ENCODE measurements at places on chromosomes 4 and X. TPM values are rescaled to one million over a fixed set of nuclear protein-coding genes. Genes with fewer than 3 reads are reported as not detected.

- DNase-seq = no peak
These were observed 200.6 kb downstream of the CHIC2 start for GRCh38 chr4:53863736-53864365.

- DNase-seq = no peak
These were observed 460.3 kb downstream of the GBA3 start for GRCh38 chr4:23153076-23153475.

DNA sequence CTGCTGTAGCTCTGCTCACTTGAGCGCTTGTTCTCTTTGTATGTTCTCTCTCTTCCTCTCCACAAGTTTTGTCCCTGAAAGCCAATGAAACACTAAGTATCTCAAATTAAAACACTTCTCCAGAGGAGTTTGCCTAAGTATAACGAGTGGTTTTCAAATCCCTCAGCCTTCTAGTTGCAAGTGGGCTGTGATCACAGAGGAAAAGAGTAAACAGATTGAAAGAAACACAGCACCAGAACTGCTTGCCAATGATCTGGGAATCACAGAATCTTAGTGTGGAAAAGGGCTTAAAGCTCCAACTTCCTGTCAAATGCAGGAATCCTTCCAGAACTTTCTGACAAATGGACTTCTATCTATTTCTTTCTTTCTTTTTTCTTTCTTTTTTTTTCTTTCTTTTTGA is 4.8 kb upstream of the PRSS12 start:
- no peak for DNase-seq

GRCh38 chr4:74934888-74935287 is 2.0 kb downstream of the PARM1 start:
- no peak for DNase-seq

GRCh38 chr4:16852644-16853043 is 45.8 kb downstream of the LDB2 start:
- no peak for DNase-seq

DNA sequence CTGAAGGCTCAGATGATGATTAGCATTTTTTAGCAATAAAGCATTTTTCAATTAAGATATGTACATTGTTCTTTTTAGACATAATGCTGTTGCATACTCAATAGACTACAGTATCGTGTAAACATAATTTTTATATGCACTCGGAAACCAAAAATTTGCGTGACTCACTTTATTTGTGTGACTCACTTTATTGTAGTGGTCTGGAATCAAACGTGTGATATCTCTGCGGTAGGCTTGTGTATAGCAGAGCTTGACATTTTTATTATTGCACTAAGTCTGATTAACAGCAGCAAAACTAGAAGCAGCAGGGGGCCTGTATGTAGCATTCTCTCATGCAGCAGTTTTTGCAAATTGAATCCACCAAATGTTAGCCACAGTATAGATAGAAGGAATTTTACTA is 119.1 kb upstream of the PRDX4 start:
- DNase-seq = no peak

DNA sequence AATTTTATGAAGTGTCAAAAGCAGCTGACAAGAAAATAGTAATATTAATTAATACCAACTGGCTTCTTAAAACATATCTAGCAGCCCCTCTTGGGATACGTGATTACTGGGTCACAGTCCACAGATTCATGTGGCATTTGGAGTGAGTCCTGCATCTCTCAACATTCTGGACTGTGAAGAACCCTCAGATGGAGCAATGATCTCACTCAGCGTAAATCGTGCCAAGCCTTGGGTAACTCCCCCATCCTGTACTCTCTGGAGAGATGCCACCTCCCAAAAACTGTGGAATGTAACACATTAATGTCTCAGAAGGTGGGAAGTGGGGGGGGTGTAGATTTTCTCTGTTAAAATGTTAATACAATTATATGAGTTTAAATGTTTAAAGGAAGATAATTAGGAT is 118.2 kb upstream of the IQCM start:
- no peak for DNase-seq

GRCh38 chr4:180391613-180392012 is 1851.6 kb upstream of the TENM3 start:
- DNase-seq = no peak

DNA sequence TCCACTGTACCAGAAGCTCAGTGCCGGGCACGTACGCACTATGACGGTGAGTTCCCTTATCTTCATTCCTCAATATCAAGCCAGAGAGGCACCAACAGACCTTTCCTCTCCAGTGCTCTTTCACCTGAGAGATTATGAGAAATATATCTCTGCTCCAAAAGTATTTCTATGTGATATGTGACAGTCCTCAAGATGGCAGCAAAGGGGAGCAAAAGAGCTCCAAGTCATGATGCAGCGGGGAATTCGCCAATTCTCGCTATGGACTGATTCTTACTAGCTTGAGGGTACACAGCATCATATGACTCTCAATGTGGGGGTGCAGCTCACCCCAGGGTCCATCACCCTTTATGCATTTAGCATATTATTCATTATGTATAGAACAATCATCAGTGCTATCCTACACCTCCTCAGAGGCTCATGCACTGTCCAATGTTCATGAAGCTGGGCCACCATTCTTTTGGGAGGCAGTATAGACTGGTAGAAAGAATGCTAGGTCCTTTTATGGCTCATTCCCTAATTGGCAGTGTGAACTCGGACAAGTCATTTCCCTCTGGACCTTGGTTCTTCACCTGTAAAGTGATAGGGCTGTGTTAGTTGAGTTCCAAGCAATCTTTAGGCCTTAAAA is 12.8 kb upstream of the IQSEC2 start:
- DNase-seq = no peak

GRCh38 chr4:66284991-66285451 is 614.7 kb upstream of the EPHA5 start:
- no peak for DNase-seq

DNA sequence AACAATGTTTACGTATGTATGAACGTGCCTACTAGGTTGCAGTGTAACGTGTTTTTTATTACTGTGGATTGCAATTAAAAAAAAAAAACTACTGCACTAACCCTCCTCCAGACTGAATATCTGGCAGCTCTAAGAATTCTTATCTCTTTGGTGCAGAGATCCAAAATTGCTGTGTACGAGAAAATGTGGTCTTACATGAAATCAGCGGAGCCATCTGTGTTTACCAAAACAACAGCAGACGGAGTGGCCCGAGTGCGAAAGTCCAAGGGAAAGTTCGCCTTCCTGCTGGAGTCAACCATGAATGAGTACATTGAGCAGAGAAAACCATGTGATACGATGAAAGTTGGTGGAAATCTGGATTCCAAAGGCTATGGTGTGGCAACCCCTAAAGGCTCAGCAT is 268.1 kb downstream of the THOC2 start:
- no peak for DNase-seq

DNA sequence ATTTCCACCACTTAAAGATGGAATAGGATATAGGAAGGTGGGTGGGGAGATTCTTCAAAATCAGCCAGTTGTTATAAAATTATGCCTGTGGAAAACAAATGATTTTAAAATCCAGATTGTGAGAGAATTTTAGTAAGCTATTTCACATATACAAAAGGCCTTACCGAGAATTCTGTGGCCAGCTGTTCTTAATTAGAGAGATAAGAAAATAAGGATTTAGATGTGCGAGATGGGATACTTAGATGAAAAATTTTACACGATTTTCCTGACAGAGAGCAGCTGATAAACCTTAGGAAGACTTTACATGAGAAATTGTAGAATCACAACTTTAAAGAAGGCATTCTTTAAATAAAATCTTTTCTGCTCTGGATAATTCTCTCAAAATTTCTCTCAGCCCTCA is 94.5 kb upstream of the IQCM start:
- DNase-seq = no peak

- no peak for DNase-seq
These were observed 664 bp downstream of the PRSS12 start for GRCh38 chr4:118351851-118352827.

Gene CXCL9
- 1.2 TPM for total RNA-seq

Gene ENPEP
- 3.9 TPM for total RNA-seq

Gene CSAG3
- total RNA-seq = not detected

Gene CITED1
- not detected for total RNA-seq

Gene LNX1
- total RNA-seq = 26.7 TPM

Gene DOK7
- 4.5 TPM for total RNA-seq

Gene HELT
- not detected for total RNA-seq

Data from ureter (tissue), 1 donor.